ENCODE measurements at places on chromosomes 2 and 18.

- no peak for DNase-seq
Observed at GRCh38 chr2:175889701-175890302, 112.3 kb downstream of the LNPK start.

DNA sequence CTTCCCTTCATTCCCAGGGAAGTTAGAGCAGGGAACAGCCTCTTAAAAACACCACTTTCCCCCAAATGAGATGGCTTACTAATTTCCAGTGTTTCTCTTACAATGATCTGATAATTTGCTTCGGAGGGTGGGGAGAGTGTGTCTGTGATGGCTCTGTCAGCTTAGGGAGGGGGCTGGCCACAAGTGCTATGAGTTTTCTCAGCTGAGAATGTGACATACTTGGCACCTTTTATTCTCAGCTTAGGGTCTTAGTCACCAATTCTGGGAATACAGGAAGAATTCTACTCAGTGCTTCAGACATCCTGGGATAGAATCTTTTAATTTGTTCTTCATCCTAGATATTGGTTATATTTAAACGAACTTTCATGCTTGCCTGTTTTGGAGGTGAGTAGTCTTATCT is 64.4 kb downstream of the AOX1 start:
- DNase-seq, result no peak

GRCh38 chr2:217889656-217890055 is 113.1 kb downstream of the TNS1 start:
- no peak for DNase-seq

DNA sequence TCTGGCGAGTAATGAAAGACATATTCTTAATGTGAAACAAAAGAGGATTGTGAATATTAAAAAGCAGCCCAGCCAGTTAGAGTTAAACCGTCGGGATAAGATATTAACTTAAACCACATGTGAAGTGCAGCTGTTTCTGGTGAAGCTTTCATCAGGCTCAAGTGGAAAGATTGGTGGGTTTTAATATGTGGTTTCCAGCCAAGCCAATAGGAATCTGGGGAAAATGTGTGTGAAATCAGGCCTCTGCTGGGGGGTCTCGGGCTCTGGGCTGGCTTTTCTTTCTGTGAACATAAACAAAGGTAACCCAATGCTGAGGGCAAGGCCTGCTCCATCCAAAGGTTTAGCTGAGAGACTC is 279.6 kb downstream of the SLC4A3 start:
- no peak for DNase-seq

Measured in HS-5 (cell line).